ENCODE measurements at places on chromosomes 6 and 20.

DNA sequence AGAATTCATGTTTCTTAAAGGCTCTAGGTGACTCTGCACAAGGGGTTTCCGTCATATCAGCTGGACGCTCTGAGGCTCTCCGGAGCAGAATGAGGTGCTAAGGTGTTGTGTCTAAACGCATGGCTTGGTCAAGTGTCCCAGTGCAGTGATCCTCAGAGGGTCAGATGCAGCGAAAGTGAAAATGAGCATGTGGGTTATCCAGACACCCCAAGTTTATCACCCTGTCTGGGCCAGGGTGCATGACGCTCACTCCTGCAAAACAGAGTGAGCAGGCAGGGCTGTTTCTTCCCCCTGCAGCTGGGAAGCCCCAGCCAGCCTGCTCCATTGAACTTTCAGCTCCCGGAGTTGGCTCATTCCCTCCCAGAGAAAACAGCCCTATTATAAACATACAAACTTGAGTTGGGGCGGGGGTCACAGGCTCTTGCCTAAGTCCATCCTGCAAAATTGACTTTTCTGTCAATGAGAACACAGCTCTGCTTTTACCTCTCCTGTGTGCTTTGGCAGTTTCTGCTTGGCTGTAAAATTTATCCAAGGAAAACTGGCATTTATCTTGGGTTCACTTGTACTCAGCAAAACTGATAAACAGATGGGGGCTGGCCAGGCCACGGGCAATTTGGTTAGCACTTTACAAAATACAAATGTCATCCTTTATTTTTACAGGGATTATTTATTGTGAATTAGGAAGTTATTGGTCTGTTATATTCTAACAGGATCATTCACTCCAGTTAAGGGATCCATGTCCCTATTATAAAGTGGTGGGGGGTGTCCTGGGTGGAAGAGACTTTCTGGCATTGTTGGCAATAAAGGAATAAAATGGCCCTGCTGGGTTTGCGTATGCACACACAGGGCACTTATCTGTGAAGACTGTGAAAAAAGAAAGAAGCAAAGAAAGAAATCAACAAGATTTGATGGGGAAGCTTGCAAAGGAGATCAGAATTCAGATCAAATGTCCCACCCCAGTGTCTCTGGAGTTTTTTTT, 154.9 kb downstream of the FOXA2 start:
- no peak for DNase-seq

DNA sequence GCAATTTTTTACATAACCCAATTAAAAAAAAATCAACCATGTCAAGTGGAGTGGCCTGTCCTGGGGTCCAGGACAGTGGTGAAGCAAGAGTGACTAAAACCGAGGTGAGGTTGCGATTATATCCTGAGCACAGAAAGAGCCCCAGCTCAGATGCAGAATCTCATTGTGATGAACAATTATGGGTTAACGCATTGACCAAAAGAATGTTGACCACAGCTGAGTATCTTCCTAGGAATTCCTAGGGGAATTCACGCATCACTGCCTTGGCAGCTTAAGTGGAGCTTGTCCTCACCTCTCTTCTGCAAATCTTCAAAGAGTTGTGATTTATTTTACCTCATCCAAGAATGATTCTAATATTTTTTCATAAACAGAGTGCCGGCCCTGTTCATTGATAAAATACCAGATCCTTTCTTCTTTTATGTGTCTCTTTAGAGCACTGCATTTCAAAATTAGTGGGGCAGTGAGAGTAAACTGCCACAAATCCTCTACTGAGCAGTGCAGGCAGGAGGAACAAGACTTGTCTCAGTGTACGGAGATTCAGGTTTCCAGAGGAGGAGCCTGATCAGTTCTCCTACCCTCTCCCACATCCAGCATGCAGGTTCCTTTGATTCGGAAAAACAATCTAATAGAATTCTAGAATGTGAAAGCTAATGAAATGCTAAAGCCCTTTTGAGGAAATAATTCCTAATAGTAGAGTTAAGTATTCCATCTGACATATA, 60.1 kb upstream of the ZNF184 start:
- DNase-seq = no peak

GRCh38 chr20:15619341-15619740, 953.9 kb downstream of the KIF16B start:
- DNase-seq = no peak

DNA sequence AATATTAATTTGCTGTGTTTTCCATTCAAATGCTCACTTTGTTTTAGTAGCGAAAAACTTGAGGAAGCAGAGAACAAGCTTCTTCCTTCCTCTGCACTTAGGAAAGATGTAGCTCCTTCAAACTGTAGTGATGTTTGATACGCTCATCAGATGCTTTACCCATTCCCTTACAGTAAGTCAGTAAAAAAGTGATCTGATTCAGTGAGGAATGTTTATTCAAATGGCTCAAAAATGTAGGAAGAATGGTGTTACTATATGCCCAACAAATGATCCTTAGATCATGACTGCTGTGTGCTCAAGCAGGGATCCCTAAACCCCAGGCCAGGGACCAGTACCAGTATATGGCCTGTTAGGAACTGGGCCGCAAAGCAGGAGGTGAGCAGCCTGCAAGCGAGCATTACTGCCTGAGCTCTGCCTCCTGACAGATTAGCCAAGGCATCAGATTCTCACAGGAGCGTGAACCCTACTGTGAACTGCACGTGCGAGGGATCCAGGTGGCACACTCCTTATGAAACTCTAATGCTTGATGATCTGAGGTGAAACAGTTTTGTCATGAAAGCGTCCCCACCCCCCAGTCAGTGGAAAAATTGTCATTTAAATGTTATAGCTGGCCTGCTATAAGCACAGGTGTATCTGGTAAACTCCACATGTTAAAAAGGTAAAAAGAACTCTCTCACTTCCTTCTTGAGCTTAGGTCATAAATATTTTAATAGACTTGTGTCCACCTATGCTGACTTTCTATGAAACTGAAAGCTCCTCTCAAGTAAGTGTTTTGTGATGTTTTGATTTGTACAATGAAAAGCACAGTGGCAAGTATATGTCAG, 187.2 kb downstream of the FOXC1 start:
- DNase-seq = no peak

DNA sequence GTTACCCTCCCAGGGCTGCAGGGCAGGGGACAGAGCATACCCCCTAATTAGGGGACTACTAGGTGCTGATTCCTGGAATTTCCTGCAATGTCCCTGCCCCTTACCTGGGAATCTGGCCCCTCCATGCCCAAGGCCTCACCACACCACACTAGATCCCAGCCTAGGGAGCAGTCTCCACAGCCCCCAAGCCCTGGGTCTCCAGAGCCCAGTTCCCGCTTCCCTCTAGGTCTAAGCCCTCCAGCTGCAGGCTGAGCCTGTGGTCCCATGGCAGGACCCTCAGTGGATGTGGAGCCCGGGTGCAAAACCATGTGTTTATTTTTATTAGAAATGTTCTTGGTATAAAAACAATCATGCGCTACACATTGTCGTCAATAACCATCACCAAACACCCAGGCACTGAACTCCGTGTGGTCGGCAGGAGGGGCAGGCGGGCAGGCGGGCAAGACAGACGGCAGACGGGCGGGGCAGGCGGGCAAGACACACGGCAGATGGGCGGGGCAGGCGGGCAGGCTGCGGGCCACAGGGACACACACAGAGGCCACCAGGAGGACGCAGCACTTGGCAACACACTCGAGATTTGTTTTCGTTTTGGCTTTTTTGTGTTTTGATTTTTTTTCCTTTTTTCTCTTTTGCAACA, 124.2 kb downstream of the GRM4 start:
- DNase-seq = no peak

DNA sequence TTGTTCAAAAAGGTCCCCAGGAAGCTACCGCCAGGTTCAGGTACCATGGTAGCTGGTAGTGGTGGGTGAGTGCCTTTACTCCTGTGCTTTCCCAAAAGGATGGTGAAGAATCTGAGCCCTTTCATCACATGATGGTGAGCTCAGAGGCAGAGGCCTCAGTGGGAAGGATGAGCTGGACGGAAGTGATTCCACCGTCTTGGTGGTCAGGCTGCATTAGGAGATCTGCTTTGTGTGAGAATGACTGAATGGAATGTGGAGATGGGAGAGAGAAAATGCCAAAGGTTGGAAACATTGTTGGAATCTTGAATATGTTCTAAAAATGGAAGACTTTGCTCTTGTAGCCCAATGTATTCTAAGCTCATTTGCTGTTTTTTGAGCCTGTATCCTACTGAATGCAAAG, 108.1 kb upstream of the SCP2D1 start:
- no peak for DNase-seq

DNA sequence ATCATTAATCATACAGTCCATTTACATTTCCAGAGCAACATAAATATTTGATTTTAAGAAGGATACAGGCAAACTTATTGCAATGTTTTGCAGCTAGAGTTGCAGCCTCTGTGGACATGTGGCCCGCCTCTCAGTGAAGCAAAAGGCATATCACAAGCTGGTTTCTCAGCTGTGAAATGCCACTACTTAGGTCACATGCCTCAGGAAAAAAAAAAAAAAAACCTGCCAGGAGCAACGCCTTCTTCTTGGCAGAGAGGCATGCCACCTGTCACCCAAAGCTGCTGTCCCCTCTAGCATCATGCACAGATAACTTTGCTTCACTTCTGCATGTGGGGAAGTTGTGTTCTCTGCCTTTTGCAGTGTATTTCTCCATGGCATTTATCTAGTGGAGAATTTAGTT, 18.5 kb downstream of the GRM1 start:
- DNase-seq = no peak

DNA sequence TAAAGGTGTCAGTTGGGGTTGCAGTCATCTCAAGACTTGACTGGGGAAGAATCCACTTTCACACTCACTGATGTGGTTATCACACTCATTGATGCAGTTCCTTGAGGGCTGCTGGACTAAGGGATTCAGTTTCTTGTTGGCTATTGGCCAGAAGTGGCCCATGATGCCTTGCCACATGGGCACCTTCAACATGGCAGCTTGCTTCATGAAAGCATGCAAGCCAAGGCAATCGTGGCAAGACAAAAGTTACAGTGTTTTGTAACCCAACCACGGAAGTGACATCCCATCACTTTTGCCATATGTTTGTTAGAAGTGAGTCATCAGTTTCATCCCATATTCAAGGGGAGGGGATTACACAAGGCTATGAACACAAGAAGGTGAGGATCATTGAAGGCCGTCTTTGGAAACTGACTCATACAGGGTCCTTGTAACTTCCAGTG, 3.8 kb upstream of the RANBP9 start:
- no peak for DNase-seq

GRCh38 chr6:128694303-128695009, 174.1 kb upstream of the PTPRK start:
- no peak for DNase-seq

DNA sequence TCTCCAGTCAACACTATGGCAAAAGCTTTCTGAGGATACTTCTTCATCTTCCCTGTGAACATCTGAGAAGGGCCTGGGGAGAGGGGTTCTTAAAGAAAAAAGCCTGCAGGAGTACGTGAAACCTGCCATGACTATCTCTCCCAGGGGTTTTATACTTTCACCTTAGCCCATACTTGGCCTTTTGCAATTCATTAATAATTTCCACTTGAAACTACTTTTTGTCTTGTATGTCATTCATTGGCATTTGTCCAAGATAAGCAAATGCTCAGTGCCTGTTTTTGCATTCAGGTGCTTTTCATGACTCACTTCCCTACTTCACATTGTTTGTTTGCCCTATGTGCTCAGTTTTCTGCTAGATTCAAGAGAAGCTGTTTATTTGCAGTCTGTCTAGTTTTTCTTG, 580.3 kb upstream of the GJE1 start:
- DNase-seq = no peak

DNA sequence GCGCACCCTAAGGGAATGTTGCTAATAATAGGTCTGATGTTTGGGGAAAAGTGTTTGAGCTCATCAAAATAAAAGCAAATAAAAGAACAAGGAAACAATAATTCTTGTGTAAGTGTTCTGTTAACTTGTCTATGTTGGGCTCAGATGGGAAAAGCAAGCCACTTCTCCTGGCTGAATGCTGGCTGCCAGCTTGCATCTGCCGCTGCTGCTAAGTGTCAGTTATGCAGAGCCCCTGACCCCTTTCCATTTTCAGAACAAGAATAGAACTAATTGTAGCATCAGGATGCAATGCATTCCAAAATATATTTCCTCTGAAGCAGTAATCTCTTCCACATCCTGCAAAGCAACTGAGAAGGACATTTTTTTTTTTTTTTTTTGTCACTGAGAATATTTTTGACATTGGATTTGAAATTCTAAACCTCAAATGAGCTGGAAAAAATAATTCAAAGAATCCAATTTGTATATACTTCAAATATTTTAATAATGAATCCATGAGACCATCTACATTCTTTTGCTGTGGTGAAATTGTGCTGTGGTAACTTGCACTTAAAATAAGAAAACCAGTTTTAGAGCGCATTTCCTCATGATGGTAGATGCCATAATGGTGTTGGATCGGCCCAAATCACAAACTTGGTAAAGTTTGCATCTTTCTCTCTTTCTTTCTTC, 43.9 kb upstream of the DEK start:
- no peak for DNase-seq

DNA sequence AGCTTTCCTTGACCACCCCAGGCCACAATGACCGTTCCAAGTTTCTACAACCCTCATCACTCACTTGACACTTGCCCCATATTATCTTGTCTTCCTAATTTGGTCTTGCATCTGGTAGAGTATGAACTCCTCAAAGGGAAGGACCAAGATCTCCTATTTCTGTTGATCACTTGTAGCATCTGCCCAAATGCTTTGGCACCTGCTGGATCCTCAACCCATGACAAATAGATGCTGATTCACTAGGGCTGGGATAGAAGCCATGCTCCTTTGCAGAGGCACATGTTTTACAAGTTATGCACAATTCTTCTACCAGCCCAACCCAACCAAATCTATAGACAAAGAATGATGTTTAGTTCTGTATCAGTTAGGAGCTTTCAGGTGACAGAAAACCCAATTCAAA, 110.7 kb downstream of the UNC5CL start:
- DNase-seq = no peak

- no peak for DNase-seq
Observed at GRCh38 chr6:42071881-42072583, 21.7 kb downstream of the TAF8 start.

DNA sequence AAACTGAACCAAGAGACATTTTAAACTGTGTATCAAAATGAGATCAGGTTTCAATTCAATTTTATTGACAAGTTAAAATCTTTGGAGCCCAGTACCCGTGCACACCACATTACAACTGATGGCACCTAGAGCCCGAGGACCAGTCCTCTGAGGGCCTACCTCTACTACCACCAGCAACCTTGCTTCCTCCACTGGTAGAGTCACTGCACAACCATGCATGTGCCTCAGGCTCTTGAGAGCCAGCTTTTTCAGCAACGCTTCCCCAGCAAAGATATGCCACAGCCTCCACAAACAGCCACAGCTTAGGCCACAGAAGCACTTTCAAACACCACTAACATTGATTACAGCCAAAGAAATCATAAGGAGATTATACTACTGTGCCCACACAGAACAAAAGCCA, 328.6 kb upstream of the RNF217 start:
- DNase-seq = no peak

- DNase-seq = no peak
Observed at GRCh38 chr20:59295531-59295930, 4.9 kb upstream of the EDN3 start.

- no peak for DNase-seq
Observed at GRCh38 chr6:15941168-15941567, 187.7 kb upstream of the MYLIP start.

DNA sequence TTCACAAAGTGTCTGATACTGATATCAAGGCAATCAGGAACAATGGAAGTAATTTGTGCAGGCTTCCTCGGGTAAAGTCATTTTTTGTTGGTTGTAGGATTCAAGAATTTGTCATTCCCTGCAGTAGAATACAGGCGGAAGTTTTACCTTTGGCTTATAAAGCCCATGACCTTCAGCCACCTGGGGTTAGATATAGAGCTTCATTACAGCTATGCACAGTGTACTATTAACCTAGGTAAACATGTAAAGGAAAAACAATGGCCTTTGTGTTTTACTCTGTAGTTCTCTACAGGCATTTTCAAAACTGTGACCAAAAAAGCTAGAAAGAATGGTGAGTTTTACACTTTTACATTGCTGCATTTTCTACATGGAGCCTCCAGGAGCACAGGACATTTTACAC, 114.9 kb downstream of the NRSN1 start:
- DNase-seq = no peak
